Activated CD8-positive, alpha-beta T cell treated with anti-CD3 and anti-CD28 coated beads, Interleukin-2, amount 10 ng/mL, durations not matched to agents 7 days and 5 days (primary cell): ENCODE measurements at places on chromosomes 7 and 10. TPM values are rescaled to one million over a fixed set of nuclear protein-coding genes. Genes with fewer than 3 reads are reported as not detected.

DNA sequence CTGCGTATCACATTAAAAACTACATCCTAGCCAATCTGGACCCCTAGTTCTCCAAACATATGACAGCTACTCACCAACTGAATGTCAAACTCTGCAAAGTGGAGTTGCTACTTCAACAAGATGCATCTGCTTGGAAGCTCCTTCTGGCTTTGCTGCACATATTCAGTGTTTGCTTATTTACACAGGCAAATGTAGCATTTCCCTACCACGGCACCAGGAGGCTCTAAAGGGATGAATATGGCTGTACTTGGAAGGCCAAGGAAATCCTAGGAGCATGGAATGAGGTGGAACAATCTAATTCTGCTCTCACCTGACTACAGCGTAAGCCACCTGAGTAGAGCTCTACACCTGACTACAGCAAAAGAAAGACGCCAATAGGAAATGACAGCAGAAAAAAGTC, 39.7 kb downstream of the MTPAP start:
- peaks cover 23% of the 10 kb centered on the region for H3K36me3 ChIP-seq
- DNase-seq = no peak
- no peaks in the 10 kb centered on the region for H3K4me1 ChIP-seq

DNA sequence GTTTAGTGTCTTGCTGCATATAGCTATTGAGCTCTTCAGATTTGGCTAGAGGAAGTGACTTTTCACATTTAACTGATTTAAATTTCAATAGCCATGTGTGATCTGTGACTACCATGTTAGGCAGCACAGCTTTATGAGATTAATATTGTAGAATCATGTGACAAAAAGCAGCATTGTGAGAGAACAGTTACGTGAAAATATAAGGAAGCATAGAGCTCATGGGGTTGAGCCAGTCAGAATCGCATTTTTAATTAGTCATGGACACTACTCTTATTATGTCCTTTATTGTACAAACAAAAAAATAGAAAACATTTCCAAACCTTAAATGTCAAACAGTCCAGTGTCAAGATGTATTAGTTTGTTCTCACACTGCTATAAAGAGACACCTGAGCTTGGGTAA, 48.0 kb downstream of the MTURN start:
- no peak for DNase-seq
- no peaks in the 10 kb centered on the region for H3K27me3 ChIP-seq

- no peak overlapping the region for H3K4me3 ChIP-seq
- H3K27me3 ChIP-seq = no peaks in the 10 kb centered on the region
- no peak overlapping the region for H3K27ac ChIP-seq
- no peaks in the 10 kb centered on the region for H3K36me3 ChIP-seq
- H3K4me1 ChIP-seq = no peaks in the 10 kb centered on the region
Measured at GRCh38 chr7:136146925-136147324, 169.8 kb upstream of the MTPN start.

GRCh38 chr10:44017483-44018145, 367.3 kb downstream of the CXCL12 start:
- no peaks in the 10 kb centered on the region for H3K36me3 ChIP-seq
- H3K4me1 ChIP-seq = no peaks in the 10 kb centered on the region
- no peak overlapping the region for H3K4me3 ChIP-seq
- H3K27ac ChIP-seq = no peak overlapping the region

DNA sequence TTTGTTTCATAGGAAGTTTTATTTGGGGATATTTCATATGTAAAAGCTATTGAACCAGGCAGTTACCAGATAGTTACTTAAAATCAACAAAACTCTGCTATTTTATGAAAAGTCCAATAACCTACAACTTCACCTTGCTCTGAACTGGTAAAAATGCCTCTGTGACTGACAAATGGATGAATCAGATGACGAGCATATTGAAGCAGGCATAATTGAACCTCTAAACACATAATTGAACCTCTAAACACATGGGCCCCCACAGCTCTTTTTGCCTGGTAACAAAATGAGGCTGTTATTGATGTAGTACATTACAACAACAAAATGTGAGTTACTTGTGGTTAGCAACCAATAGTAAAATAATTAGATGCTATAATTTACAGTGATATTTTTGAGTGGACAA, 99.7 kb downstream of the MBL2 start:
- no peaks in the 10 kb centered on the region for H3K4me1 ChIP-seq
- H3K4me3 ChIP-seq = no peak overlapping the region
- no peaks in the 10 kb centered on the region for H3K36me3 ChIP-seq
- no peak for DNase-seq
- no peaks in the 10 kb centered on the region for H3K27me3 ChIP-seq

- H3K27ac ChIP-seq = no peak overlapping the region
- H3K4me3 ChIP-seq = no peak overlapping the region
- H3K27me3 ChIP-seq = no peaks in the 10 kb centered on the region
Measured at GRCh38 chr10:130869179-130869841, 442.2 kb downstream of the TCERG1L start.

- DNase-seq = no peak
- peaks cover 6% of the 10 kb centered on the region for H3K4me1 ChIP-seq
- peaks cover 4% of the 10 kb centered on the region for H3K27me3 ChIP-seq
Measured at GRCh38 chr10:22133749-22134624, 83.8 kb downstream of the EBLN1 start.

The TSPAN13 gene
- total RNA-seq = 1.3 TPM

The PPP1R17 gene
- total RNA-seq = not detected

The R3HCC1L gene
- total RNA-seq = 18.2 TPM

The EPHA1 gene
- 12.4 TPM for total RNA-seq

The CPA2 gene
- total RNA-seq = not detected

The MMP21 gene
- total RNA-seq = not detected

The UCN3 gene
- not detected for total RNA-seq
